ENCODE measurements at places on chromosomes 13 and 19.

GRCh38 chr19:46631481-46631880 lies 4.5 kb downstream of the GNG8 start:
- no peak for DNase-seq

DNA sequence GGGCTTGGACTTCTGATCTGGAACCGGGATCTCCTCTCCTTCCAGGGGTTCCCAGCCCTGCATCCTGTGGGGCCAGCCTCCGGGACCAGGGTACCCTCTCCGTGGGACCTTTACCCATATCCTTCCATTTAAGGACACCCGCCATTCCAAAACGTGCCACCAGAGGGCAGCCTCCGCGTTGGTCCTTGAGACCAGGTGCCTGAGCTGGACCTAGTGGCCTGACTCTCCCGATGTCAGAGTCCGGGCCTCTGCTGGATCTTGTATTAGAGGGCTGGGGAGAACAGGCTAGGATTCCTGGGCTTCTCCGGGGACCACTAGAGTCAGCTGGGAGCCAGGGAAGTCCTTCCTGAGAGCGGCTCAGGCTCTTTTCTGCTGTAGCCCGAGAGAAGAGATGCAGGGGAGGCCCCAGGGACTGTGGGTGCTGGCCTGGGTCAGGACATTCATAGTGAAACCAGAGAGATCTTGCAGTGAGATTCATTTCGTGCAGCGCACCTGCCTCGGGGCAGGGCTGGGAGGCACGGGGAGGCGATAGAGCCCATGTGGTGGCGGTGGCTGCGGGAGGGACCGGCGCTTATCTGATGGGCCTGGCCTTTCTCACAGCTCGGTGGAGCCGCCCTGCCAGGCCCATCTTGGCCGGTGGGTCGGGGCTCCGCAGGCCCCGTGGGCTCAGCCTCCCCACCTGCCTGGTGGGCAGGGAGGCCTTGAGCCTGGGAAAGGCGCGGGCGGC lies 9.8 kb upstream of the SLC7A10 start:
- peak; percentile 55 for DNase-seq

GRCh38 chr13:105193026-105193425 lies 1342.4 kb downstream of the EFNB2 start:
- DNase-seq: no peak

- no peak for DNase-seq
Measured at GRCh38 chr13:31441800-31442510, 242.2 kb downstream of the B3GLCT start.

DNA sequence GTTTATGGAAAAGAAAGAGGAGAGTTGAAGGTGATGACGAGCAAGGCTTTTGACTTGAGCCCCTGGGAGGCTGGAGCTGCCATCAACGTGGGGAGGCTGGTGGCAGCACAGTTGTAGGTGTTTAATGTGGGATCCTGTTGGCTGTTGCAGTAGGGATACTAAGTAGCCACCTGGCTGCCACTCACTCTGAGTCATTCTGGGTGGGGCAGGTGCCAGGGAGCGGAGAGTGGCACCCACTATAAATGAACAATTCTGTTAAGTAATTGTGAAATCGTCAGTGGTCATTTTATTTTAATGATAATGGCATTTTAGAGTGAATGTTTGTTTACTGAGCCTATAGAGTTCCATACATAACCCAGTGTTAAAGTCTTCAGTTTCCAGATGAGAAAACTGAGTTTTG lies 9.8 kb downstream of the ZNF317 start:
- DNase-seq: no peak

GRCh38 chr19:37251308-37252229 lies 33.6 kb downstream of the ZNF383 start:
- DNase-seq: peak; percentile 94

DNA sequence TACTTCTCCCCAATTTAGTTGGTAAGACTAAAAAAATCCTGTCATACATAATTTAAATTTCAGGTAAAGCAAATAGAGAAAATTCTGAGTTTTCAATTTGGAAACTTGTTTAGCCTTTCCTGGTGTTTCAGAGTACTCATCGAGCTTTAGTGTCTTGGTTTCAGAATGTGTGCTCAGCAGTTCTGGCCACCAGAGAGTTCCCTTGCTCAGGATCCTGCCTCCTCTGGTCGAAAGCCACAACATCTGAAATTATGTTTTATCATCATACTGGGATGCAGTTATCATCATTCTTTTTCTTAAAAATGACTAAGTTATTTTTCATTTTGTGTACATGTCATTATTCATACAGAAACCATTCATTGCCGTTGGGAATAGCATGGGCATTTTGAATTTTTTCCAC lies 263.2 kb upstream of the SPRY2 start:
- no peak for DNase-seq

DNA sequence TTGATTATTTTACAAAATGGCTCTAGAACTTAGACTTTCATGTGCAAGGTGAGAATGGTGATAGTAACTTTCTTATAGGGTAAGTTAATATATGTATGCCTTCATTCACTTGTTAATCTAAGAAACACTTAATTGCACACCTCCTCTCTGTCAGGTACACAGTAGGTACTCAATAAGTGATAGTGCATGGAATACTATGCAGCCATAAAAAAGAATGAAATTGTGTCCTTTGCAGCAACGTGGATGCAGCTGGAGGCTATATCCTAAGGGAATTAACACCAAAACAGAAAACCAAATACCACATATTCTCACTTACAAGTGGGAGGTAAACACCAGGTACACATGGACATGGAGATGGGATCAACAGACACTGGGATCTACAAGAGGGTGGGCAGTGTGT lies 17.6 kb upstream of the VSTM2B start:
- no peak for DNase-seq

GRCh38 chr19:36652958-36653357 lies 13.7 kb downstream of the ZNF461 start:
- DNase-seq: no peak

GRCh38 chr19:8700956-8701355 lies 2.4 kb upstream of the ACTL9 start:
- no peak for DNase-seq

- DNase-seq: no peak
Measured at GRCh38 chr19:19966862-19967261, 66.1 kb downstream of the ZNF93 start.

DNA sequence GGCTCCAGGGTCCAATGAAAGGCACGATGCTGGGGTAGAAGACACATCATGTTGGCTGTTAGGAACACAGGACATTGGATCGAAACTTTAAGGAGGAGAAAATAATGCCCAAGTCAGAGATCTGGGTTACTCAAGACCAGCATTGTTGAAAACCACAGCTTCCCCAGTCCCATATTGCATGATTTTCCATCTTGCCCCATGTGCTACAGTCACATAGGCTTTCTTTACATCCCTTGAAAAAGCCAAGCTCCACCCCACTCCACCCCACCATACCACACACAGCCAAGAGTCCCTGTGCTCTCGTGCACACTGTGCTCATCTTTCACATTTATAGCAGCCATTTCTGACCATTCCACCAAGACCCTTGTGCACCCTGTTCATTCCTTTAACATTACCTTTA lies 636.2 kb downstream of the DIAPH3 start:
- no peak for DNase-seq

DNA sequence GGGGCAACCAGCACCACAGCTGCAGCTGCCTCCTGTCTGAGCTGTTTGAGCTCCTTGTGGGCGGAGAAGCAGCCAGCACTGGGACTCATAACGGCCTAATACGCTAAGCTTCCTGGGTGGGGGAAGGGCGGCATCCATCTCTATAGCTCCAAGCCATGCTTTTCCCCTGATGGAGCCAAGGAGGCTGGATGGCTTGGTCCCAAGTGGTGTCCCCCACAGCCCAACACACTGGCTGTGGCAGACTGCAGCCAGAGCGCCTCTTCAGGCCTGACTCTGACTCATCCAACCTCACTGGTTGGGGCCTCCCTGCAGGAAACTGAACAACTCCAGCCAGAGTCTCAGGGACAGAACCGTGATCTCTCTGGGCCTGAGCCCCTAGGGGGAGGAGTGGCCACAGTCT lies 537.3 kb downstream of the SUCLA2 start:
- no peak for DNase-seq
